ENCODE measurements at places on chromosomes 3 and 15. TPM values are rescaled to one million over a fixed set of nuclear protein-coding genes. Genes with fewer than 3 reads are reported as not detected.

ARNT2 gene
- total RNA-seq, result 11.6 TPM

HRG gene
- total RNA-seq, result not detected

NPAP1 gene
- total RNA-seq, result 0.24 TPM

GRCh38 chr3:25592510-25592968 lies 72.2 kb downstream of the TOP2B start:
- peak; percentile 59 for DNase-seq

DNA sequence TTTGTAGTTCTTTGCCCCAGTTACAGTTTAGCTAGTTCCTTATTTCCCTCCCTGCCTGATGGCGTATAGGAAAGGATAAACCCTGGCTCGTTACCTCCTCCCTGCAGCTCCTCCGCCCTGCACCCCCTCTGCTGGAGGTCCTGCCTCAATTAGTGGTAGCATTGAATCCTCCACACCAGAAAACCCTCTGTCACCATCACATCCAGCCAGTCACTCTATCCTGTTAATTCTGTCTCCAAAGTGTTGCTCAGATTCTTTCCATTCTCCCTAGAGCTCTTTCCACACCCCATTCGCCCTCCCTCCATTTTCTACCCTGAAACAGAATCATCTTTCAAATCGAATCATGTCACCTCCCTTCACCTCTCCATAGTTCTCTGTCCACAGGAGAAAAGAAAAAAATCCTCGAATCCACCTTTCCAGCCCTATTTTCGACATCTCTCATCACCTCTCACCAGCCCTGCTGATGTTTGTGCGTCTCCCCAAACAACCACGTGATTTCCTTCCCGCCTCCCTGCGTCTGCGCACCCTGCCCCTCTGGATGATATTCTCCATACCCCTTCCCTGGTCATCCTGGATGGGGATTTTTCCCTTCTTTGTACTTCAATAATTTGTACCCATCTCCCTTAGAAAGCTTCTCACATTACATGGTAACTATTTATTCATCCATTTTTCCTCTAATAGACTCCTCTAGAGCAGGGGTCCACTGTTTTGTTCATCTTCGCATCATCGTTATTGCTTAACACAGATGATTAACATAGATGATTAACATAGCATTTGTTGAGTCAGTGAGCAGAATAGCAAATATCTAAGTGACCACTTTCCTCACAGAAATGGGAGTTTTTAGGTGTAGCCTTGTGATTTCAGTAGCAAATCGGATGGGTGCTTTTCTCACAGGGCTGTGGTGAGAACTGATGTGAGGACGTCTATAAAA lies 37.1 kb downstream of the MAP3K13 start:
- DNase-seq, result peak; percentile 19

DNA sequence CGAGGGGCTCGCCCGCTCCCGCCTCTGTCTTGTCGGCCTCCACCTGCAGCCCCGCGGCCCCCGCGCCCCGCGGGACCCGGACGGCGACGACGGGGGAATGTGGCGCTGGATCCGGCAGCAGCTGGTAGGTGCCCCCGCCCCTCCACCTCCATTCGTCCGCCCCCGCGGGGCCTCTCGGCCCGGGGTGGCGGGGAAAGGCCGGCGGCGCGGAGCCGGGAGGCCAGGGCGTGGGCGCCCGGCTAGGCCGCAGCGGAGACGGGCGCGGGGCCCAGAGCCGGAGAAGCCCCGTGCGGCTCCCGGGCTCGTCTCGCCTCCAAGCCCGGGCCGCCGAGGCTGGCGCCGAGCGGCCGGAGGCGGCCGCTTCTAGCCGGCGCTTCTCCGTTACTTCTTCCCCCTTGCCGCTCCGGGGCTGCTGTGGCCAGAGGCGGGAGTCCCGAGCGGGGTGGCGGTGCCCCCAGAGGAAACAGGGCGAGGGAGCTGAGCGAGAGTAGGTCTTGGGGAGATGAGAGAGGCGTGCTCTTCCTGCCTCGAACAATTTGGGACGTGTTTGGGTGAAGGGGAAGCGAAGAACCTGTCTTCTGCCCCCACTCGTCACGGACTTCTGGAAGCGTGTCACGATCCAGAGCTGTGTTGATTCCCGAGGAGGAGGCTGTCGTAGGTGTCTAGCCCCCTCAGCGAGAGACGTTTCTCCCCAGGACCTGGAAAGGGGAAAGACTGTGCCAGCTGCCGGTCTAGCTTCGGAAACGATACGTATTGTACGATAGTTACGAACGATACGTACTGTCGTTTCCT lies 555 bp downstream of the ATP11B start:
- peak; percentile 67 for DNase-seq

DNA sequence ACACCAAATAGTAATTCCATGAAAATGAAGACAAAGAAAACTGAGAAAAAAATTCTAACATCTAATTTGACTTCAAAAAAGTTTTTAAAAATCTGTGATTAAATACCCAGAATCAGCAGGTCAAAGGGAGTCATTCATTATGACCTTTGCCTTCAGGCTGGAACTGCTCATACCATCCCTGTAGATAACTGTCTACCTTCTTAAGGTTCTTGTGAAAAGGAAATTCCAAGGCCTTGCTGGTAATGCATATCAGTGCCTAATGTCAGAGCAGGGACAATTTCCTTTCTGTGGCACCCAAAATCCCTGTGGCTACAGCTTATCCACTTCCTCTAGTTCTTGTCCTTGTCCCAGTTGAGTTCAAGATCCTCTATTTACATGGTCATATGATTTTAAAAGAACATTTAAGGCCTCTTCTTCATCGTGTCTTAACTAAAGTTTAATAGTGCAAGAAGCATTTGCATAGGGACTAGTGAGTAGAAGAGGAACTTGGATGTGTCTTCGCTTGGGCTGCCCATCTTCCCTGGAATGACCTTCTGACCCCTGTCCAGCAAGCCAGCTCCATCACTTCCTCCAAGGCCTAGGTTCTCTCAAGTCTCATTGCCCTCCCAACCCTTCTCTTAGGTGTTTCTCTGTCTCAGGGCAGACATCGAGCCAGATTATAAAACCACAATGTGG lies 8.7 kb upstream of the PLCL2 start:
- DNase-seq, result no peak

DNA sequence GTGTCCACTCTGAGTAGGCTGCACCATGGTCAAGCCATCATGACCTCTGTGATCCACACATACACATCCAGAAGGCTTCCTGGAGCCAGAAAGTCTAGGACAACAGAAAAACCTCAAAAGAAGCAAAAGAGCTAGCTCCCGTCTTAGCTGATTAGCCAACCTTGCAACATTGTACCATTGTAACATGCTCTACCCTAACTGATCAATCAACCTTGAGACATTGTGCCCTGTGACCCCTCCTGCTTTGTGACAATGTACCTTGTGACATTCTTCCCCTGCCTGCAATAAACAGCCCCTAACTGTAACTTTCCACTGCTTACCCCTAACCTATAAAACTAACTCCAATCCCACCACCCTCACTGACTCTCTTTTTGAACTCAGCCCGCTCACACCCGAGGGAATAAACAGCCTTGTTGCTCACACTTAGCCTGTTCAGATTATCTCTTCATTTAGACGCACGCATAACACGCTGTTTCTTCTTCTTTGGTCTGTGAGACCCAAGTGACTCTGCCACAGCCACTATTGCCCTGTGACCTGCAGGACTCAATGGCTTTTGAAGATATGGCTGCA lies 1104.6 kb downstream of the OTOL1 start:
- DNase-seq, result no peak

GRCh38 chr3:136261826-136262225 lies 11.7 kb downstream of the PCCB start:
- DNase-seq, result no peak
